Right lung (tissue), 10 donors: ENCODE measurements at places on chromosomes 5 and 9. TPM values are rescaled to one million over a fixed set of nuclear protein-coding genes. Genes with fewer than 3 reads are reported as not detected.

Gene GGTA1
- 7.5 TPM for polyA plus RNA-seq

Gene MARCOL
- not detected for polyA plus RNA-seq

Gene SNX24
- polyA plus RNA-seq, result 24.6 TPM

DNA sequence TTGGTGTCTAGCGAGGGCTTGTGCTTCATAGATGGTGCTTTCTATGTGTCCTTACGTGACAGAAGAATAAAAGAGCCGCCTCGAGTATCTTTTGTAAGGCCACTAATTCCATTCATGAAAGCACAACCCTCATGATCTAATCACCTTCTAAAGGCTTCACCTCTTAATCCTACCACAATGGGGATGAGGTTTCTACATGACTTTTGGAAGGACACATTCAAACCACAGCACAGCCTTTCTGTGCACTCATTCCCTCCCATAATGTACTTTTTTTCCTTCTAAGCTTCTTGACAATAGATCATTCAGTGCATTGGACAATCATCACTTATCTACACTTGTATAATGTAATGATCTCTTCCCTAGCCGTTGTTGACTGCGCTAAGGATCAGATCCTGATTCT lies 774.8 kb downstream of the BRINP1 start:
- DNase-seq, result no peak

- DNase-seq, result no peak
Measured at GRCh38 chr5:121993191-121993590, 31.4 kb downstream of the SRFBP1 start.

GRCh38 chr5:113181409-113181808 lies 204.8 kb downstream of the DCP2 start:
- DNase-seq, result no peak

DNA sequence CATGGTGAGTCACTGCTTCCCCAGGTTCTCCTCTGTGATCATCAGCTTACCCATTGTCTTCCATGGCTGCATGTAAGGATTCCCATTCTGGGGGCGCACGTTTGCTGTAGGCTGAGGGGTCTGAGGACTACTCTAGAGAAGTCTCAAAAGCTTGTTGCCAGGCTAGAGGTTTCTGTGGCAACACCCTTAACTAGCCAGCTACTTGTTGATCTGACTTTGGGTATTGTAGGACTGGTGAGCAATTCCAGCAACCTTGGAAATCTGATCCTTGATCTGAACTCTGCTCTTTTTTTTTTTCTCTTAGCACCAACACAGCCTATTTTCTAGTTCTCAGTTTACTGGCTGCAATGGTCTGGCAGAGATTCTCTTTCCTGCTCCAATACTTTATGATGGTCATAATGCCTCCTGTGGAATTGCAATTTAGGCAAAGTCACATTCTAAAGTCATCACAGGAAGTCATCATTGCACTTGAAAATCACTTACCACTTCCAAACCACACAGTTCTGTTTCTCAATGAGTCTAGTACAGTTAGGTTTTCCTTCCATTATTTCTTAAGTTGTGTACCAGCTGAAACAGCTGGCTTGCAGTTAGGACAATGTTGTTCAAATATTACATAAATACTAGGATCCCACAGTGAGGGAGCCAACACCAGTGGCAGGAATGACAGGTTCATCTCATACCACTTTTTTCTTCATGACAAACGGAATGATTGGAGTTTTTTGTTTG lies 110.3 kb downstream of the SLC12A2 start:
- DNase-seq, result no peak

DNA sequence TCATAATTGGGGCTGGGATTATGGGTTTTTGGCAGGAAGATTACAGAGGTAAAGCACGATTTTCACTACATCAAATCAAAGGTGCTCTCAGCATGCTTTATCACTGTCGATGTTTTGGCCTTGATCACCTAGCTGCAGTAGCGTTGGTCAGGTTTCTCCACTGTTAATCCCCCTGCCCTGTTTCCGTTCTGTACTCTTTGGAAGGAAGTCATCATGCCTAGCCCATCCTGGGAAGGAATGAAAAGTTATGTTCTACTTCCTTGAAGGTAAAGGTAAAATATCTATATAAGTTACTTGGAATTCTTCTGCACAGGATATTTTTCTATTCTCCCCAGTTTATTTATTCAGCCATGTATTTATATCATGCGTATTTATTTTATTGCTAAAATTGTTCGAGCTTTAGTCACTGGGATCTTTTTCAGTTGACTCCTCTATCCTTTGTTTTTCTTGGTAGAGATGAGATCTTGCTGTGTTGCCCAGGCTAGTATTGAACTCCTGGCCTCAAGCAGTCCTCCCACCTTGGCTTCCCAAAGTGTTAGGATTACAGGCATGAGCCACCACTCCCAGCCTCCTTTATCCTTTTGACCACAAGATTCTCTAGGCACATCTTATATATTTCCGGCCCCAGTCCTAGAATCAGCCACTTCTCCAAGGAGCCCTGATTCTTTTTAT lies 25.3 kb downstream of the FAF2 start:
- no peak for DNase-seq

- no peak for DNase-seq
Measured at GRCh38 chr5:177508837-177509236, 789 bp downstream of the DOK3 start.

DNA sequence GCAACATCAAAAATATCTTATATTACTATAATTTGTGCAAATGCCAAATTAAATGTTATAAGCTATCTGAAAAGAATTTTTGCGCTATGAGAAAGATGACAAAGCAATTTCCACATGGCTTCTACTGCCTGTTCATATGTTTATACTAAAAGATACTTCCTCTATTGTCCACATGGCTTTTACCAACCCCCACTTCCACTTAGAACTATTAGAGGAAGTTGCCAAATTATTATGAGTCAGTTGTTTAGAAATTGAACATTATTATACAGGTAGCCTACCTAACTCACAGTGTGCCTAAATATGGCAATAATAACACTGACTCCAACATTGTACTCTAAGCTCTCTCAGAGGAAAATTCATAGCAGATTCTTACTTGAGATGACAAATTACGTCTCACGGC lies 37.6 kb upstream of the SLC27A6 start:
- DNase-seq, result no peak

DNA sequence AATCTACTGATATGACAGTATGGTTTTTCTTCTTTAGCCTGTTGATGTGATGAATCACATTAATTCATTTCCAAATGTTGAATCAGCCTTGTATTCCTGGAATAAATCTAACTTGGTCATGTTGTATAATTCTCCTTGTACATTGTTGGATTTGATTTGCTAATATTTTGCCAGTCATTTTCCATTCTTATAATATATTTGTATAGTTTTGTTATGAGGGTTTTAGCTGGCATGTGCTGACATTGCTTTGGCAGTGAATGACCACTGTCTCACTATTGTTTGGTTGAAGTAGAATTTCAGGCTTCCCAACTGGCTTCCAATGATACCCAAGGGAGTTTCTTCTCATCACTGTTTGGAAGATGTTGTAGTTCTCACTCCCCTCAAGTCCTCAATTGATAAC lies 983.0 kb upstream of the PTPRD start:
- no peak for DNase-seq

GRCh38 chr9:136028760-136029470 lies 66.2 kb downstream of the NACC2 start:
- DNase-seq, result no peak

DNA sequence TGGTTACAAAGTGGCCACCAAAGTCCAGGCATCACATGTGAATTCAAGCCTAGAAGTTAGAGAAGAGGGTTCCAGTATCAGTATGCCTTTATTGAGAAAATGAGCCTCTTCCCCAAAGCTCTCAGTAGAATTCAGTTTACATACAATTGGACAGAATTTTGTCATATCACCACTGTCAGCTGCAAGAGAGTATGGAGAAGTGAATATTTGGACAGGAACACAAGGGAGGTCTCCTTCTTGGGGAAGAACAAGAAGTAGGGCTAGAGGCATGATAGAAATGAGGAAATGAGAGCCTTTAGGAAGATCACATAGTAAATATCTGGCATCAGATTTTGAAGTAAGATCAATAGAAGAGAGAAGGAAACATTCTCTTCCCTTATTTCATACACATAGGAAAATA lies 27.8 kb upstream of the VLDLR start:
- no peak for DNase-seq
